ENCODE measurements at places on chromosomes 4 and X.

DNA sequence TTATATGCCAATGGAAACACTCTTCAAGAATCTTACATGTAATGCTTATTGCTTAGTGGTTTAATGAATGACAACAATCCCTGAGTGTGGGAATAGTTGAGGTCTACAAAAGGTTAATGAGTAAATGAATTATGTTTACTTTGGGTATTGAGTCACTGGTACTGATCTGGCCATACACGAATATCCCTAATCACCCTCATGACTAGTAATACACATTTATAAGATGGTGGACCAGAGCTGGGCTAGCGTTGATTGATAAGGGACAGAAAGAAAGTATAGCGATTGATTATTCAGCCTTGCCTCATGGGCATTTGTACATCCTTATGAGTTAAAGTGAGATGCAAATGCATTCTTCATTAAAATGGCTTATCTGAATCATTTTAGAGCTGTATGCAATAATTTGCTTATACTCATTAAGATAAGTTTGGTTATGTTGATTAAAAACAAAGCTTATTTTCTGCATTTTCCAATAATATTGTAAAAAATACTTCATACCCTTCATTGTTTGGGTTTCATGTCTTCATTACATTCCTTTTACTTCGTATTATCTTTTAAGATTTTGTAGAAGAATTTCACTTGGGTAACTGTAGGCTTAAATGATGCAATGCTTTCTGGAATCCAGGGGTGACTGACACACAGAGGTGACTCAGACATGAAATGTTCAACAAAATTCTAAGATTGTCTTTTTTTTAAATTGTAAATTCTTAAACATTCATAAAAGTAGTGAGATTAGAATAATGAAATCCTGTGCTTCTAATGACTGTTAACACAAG lies 47.4 kb downstream of the FGF2 start:
- no peak for DNase-seq

DNA sequence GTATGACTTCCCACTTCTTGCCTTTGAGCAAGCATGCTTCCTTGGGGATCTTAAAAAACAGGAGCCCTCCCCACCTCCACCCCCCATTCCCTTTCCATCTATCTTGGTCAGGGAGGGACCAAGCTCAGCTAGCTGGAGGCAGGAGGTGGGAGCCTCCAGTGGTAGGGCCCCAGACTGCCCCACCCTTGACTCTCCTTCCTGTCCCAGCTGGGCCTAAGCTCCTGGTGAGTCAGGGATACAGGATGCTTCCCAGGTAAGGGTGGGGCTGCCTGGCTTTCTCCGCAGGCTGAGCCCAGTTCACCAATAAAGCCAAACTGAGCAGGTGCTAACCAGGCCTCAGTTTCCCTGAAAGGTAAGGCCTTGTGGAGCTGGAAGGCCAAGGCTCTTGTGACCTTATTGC lies 15.2 kb downstream of the EFNB1 start:
- DNase-seq = no peak

DNA sequence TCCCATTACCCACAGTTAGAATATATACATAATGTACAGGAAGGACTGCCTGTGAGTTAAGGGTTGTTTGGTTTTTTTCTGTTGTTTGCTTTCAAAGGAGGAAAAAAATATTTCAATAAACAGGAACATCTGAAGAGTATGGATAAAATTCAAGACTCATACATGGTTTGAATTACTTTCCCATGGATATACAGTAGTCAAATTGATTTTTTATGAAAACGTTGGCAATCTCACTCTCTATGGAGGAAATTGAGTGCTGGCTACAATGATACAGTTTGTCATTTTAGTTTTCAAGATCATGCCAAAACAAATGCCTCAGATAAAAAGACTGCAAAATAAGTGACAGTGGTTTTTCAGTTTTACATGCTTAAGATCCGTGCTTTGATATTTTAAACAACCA lies 116.6 kb downstream of the SH3RF1 start:
- DNase-seq = no peak

DNA sequence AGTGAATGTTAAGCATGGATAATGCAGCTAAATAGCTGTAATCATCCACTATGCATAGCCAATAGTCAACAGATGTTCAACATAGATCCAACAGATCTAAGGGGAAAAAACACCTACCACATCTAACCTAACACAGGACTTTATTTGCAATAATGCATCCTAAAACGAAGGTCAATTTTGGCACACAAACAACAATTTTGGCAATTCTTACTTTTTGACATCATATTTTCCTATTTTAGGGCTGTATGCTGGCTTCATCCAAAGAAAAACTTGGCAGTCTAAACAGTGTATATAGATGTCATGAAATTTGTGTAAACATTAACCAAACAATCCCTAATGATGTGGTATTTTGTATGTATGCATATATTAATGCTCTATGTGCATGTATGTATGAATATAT lies 33.2 kb downstream of the UNC5C start:
- DNase-seq = no peak

DNA sequence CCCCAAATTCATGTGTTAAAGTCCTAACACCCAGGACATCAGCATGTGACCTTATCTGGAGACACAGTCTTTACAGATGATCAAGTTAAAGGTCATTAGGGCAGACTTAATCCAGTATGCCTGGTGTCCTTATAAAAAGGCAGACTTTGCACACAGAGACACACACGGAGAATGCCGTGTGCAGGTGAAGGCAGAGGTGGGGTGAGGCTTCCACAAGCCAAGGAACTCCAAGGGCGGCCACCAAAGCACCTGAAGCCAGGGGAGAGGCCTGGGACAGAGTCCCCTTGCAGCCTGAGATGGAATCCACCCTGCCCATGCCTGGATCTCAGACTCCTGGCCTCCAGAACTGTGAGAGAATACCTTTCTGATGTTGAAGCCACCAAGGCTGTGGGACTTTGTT lies 26.1 kb upstream of the SORCS2 start:
- DNase-seq = no peak

- peak; percentile 33 for DNase-seq
Measured at GRCh38 chrX:150731795-150732194, 38.6 kb downstream of the MTMR1 start.

- DNase-seq = no peak
Measured at GRCh38 chrX:101655534-101655933, 4.1 kb downstream of the ARMCX2 start.

Measured in stimulated activated CD4-positive, alpha-beta T cell treated with anti-CD3 and anti-CD28 coated beads, Interleukin-12 subunit alpha, Interleukin-12 subunit beta, amount 100 ng/mL, for 48 hours (primary cell).